ENCODE measurements at places on chromosomes 3 and 15. TPM values are rescaled to one million over a fixed set of nuclear protein-coding genes. Genes with fewer than 3 reads are reported as not detected.

FOXL2NB gene
- not detected for total RNA-seq

IL17RE gene
- total RNA-seq, result 1.7 TPM

ABHD5 gene
- total RNA-seq, result 12.5 TPM

PCSK6 gene
- total RNA-seq, result 4.5 TPM

CPOX gene
- total RNA-seq, result 29.8 TPM

Data from neural crest cell (in vitro differentiated cells).